ENCODE measurements at places on chromosomes 11 and 22.

GRCh38 chr11:61880031-61880430, 11.3 kb downstream of the FADS3 start:
- no peak for DNase-seq
- peaks cover 8% of the 10 kb centered on the region for H3K27me3 ChIP-seq
- no peaks in the 10 kb centered on the region for H3K36me3 ChIP-seq
- no peak overlapping the region for H3K4me3 ChIP-seq

- peaks cover 55% of the 10 kb centered on the region for H3K27me3 ChIP-seq
- H3K36me3 ChIP-seq: no peaks in the 10 kb centered on the region
- no peak overlapping the region for H3K27ac ChIP-seq
- H3K4me3 ChIP-seq: no peak overlapping the region
Measured at GRCh38 chr22:32339190-32340012, 18.3 kb upstream of the RFPL3 start.

- H3K27ac ChIP-seq: no peak overlapping the region
- peaks cover 14% of the 10 kb centered on the region for H3K36me3 ChIP-seq
- DNase-seq: no peak
- H3K4me1 ChIP-seq: peaks cover 2% of the 10 kb centered on the region
- H3K27me3 ChIP-seq: no peaks in the 10 kb centered on the region
Measured at GRCh38 chr11:128965485-128965884, 22.8 kb upstream of the TP53AIP1 start.

DNA sequence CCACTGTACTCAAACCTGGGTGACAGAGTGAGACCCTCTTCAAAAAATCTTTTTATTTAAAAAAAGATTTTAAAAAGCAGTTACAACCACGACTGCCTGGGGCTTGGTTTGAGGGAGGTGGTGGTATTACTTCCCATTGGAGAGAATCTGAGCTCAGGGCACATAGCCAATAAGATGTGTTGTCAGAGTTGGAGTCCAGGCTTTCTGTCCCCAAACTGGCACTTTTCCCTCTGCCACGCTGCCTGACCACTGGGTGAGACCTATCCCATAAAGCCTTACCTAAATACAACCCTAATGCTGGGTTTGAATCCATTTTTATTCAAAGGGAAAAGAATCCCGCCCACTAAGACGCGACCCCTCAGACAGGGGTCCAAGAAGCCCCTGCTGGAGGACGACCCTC, 11.5 kb downstream of the CHADL start:
- H3K36me3 ChIP-seq: peaks cover 4% of the 10 kb centered on the region
- H3K27me3 ChIP-seq: no peaks in the 10 kb centered on the region
- no peak overlapping the region for H3K27ac ChIP-seq
- H3K4me1 ChIP-seq: no peaks in the 10 kb centered on the region
- H3K4me3 ChIP-seq: no peak overlapping the region

DNA sequence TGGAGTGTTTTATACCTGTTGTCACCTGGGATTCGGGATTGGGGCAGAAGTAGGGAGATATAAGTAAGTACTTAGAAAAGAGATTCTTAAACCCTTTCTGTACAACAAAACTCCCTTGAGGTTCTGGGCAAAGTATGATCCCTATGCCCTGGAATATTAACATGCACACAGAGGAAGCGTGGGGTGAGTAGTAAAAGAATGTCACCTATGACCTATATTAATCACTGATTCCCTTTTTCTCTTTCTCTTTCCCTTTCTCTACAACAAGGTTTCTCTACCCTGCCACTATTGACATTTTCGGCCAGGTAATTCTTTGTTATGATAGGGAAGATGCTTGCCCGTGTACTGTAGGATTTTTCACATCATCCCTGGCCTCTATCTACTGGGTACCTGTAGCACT, 209.7 kb upstream of the PLET1 start:
- no peak overlapping the region for H3K27ac ChIP-seq
- no peaks in the 10 kb centered on the region for H3K4me1 ChIP-seq
- peaks cover 12% of the 10 kb centered on the region for H3K27me3 ChIP-seq
- H3K4me3 ChIP-seq: no peak overlapping the region
- H3K36me3 ChIP-seq: peaks cover 7% of the 10 kb centered on the region

DNA sequence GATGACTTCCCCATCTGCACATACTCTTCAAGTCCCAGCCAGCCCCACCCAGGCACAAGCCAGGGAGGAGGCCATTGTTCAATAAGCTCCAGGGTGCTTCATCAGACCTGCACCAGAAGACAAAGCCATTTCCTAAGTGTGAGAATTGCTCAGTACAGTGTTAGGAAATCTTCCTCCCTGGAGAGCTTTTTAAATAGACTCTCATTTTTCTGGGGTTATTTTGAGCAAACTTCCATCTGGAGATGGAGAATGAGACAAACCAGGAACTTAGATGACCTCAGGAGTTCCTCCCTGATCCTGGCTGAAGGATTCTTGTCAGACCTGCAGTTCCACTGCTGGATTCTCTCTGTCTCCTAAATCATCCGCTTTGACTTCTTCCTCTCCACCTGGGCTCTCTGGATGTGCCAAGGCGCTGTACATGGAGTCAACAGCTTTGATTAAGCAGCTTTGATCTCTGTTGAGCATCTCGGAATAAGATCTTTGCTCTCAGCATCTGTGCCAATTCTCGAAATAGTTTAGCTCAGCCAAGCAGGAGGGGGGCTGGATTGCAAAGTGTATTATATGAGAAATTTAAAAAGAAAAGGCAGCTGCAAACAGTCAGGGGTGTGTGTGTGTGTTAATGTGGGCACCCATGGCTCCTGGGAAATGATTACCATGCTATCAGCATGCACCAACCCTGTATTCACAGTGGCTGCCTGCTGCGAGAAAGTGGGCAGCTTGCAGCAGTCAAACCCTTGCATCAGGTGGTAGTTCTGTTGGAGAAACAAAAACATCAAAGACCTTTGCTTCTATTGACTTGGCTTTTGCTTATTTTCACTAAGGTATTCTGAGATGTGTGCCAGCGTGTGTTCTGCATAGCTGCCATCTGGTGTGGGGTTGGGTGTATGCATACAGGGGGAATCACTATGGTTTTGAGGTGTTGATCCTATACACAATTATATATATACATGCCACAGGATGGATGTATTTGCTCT, 70.2 kb upstream of the NAV2 start:
- no peaks in the 10 kb centered on the region for H3K36me3 ChIP-seq
- no peak for DNase-seq
- H3K4me1 ChIP-seq: no peaks in the 10 kb centered on the region
- no peak overlapping the region for H3K4me3 ChIP-seq

GRCh38 chr11:120168108-120168959, 30.4 kb upstream of the TRIM29 start:
- H3K4me1 ChIP-seq: peaks cover 6% of the 10 kb centered on the region
- peak overlapping the region; percentile 84 for H3K4me3 ChIP-seq
- peaks cover 82% of the 10 kb centered on the region for H3K27me3 ChIP-seq
- no peak for DNase-seq

DNA sequence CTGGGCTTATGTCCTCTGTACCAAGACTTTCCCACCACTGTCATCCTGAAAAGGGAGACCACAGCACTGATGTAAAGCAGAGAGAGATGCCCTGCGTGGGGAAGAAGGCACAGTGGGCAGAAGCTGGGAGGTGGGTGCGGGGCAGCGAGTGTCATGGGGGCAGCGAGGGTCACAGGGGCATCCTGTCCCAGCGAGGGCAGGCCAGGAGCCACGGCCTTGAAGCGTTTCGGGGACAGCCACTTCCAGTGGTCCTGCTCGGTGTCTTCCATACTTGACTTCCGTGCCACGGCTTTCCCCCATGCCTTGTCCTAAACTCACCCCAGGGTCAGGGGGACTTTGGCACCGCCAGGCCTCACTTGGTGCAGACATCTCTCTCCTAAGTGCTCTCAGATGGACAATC, 1121.3 kb downstream of the TBC1D22A start:
- no peak for DNase-seq
- no peaks in the 10 kb centered on the region for H3K36me3 ChIP-seq
- peaks cover 2% of the 10 kb centered on the region for H3K4me1 ChIP-seq

DNA sequence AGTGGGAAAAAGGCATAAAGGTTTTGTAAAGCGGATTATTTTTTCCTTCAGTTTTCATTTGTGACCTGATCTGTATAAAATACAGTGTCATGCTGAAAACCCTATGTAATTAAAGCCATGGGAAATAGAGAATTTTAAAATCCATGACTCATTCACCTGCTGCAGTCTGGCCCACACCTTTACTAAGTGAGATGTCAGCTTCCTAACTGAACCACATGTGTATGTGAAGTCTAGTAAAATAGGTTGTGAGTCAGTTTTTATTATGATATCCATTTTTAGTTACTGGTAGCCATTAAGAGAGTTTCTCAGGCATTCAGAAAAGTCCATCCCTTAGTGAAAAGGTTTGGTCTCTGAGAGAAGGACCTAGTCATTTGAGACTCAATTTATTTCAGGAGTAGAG, 60.9 kb downstream of the TRIM44 start:
- peaks cover 35% of the 10 kb centered on the region for H3K4me1 ChIP-seq
- peaks cover 15% of the 10 kb centered on the region for H3K36me3 ChIP-seq
- no peak overlapping the region for H3K4me3 ChIP-seq

GRCh38 chr22:27612115-27612514, 189.4 kb downstream of the MN1 start:
- no peak for DNase-seq
- peaks cover 15% of the 10 kb centered on the region for H3K27me3 ChIP-seq
- H3K27ac ChIP-seq: no peak overlapping the region
- peaks cover 4% of the 10 kb centered on the region for H3K4me1 ChIP-seq
- no peak overlapping the region for H3K4me3 ChIP-seq
